Neural progenitor cell (in vitro differentiated cells): ENCODE measurements at places on chromosomes 16 and 17. TPM values are rescaled to one million over a fixed set of nuclear protein-coding genes. Genes with fewer than 3 reads are reported as not detected.

DNA sequence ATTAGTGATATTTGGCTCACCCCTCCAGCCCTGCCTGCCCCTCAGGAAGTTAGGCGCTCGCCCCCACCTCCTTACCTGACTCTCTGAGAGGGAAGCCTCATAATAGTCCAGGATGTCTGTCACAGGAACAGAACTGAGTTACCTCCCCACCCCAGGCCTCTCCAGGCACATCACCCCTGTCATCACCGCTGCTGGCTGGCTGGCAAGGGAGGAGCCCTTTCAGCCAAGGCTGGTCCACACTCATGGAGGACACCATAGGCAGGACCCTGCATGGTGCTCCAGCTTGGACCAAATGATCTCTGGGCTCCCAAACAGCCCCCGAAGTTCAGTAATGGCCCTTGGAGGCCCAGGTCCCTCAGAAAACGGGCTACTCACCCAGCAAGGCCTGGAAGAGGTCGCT lies 1.5 kb downstream of the DLG4 start:
- DNase-seq: no peak
- no peaks in the 10 kb centered on the region for H3K36me3 ChIP-seq
- H3K27me3 ChIP-seq: no peaks in the 10 kb centered on the region

GRCh38 chr16:51407921-51408320 lies 256.9 kb upstream of the SALL1 start:
- no peaks in the 10 kb centered on the region for H3K36me3 ChIP-seq
- H3K27me3 ChIP-seq: no peaks in the 10 kb centered on the region
- peaks cover 19% of the 10 kb centered on the region for H3K4me1 ChIP-seq
- H3K4me3 ChIP-seq: no peak overlapping the region

GRCh38 chr17:79395545-79395944 lies 215.3 kb downstream of the RBFOX3 start:
- no peak overlapping the region for H3K27ac ChIP-seq
- DNase-seq: no peak
- H3K36me3 ChIP-seq: no peaks in the 10 kb centered on the region
- H3K4me1 ChIP-seq: peaks cover 21% of the 10 kb centered on the region

DNA sequence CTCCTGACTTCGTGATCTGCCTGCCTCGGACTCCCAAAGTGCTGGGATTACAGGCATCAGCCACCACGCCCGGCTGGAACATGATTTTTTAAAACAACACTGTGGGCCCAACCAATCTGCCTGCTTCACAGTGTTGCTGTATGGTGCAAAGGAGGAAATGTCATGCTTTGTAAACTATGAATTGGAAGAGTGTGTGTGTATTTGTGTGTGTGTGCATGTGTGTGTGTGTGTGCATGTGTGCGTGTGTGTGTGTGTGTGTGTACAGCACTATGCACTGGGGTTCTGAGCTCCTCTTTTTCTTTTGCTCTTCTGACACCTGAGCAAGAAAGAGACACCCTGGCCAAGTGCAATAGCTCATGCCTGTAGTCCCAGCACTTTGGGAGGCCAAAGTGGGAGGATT lies 14.5 kb upstream of the CNOT1 start:
- H3K36me3 ChIP-seq: no peaks in the 10 kb centered on the region
- H3K27me3 ChIP-seq: no peaks in the 10 kb centered on the region
- no peak for DNase-seq
- H3K4me1 ChIP-seq: peaks cover 6% of the 10 kb centered on the region
- no peak overlapping the region for H3K4me3 ChIP-seq

GRCh38 chr17:63447471-63448009 lies 1.4 kb upstream of the CYB561 start:
- no peak overlapping the region for H3K27ac ChIP-seq
- no peaks in the 10 kb centered on the region for H3K4me1 ChIP-seq
- peaks cover 37% of the 10 kb centered on the region for H3K27me3 ChIP-seq
- H3K36me3 ChIP-seq: no peaks in the 10 kb centered on the region

DNA sequence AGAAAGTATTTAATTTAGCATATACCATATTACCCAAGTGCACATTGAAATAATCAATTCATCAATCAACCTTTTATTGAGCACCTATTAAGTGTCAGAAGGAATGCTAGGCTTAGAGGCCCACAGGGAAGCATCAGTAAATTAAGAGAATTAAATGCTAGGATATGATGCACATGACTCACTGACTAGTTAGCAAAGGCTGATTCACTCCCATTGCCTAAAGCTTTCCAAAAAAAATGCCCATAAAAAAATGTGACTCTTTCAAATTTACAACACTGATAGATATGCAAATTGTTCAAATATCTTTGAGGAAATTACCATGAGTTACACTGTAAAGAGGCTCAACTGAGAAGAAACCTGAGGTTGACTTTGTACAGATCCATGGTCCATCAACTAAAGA lies 883.3 kb downstream of the CDH11 start:
- H3K4me1 ChIP-seq: no peaks in the 10 kb centered on the region
- H3K36me3 ChIP-seq: no peaks in the 10 kb centered on the region
- DNase-seq: no peak
- H3K27ac ChIP-seq: no peak overlapping the region

- no peak overlapping the region for H3K27ac ChIP-seq
- no peaks in the 10 kb centered on the region for H3K27me3 ChIP-seq
- peak; percentile 63 for DNase-seq
- H3K4me1 ChIP-seq: peaks cover 17% of the 10 kb centered on the region
- no peak overlapping the region for H3K4me3 ChIP-seq
Measured at GRCh38 chr16:50509521-50510341, 38.5 kb upstream of the NKD1 start.

- peaks cover 17% of the 10 kb centered on the region for H3K27me3 ChIP-seq
- H3K4me1 ChIP-seq: peaks cover 6% of the 10 kb centered on the region
- H3K4me3 ChIP-seq: peak overlapping the region; percentile 87
- no peaks in the 10 kb centered on the region for H3K36me3 ChIP-seq
- no peak overlapping the region for H3K27ac ChIP-seq
Measured at GRCh38 chr17:81909966-81910839, 996 bp downstream of the PCYT2 start.

DNA sequence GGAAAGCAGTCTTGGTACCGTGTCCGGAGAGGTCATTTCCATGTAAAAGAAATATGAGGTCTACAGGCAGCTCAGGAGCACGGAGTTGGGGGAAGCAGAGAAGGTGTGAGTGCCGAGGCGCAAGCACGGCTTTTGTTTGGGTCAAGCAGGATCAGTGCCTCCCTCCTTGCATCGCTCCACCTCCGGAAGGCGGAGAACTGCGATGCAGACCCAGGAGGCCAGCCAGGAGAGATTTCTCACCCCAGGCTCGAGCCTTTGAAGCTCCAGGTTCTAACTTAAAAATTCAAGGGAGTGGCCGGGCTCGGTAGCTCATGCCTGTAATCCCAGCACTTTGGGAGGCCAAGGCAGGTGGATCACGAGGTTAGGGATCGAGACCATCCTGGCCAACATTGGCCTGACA lies 25.0 kb downstream of the NAA60 start:
- DNase-seq: no peak
- no peaks in the 10 kb centered on the region for H3K36me3 ChIP-seq
- peak overlapping the region; percentile 80 for H3K27ac ChIP-seq
- H3K27me3 ChIP-seq: no peaks in the 10 kb centered on the region

- no peaks in the 10 kb centered on the region for H3K36me3 ChIP-seq
- H3K4me1 ChIP-seq: peaks cover 10% of the 10 kb centered on the region
- no peak overlapping the region for H3K4me3 ChIP-seq
- DNase-seq: peak; percentile 61
Measured at GRCh38 chr16:68627951-68628425, 17.1 kb upstream of the CDH3 start.

DNA sequence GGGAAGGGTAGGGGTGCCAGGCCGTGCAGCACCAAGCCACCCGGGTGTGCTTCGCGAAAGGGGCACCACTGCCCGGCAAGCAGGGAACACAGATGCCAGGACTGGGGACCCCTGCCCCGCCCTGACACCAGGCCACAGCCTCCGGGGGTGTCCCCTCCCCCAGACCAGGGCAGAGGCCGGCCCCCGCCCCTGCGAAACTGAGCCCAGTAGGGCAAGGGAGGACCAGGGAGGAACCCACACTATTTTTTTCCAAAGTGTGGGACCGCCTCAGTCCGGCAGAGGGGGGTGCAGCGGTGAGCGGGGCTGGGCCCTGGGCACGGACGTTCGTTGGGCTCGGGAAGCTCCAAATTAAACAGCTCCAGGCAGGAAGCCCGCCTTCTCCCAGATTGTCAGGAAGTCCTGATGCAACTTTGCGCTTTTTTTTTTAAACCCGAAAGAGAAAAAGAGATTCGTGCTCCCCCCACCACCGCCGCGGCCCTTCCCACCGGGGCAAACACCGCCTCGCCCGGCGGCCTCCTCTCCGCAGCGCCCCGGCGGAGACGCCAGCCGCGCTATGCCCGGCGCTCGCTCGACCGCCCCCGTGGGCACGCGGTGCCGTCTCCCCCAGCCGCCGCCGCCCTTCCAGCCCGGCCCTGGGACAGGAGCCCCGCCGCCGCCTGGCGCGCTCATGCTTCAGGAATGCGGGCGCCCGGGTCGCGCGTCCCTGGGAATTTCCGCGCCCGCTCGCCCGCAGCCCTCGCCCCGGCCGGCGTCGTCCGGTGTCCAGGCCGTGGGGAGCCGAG lies 755 bp downstream of the PIEZO1 start:
- peaks cover 39% of the 10 kb centered on the region for H3K27me3 ChIP-seq
- peak; percentile 86 for DNase-seq
- no peak overlapping the region for H3K27ac ChIP-seq
- no peaks in the 10 kb centered on the region for H3K36me3 ChIP-seq
- no peaks in the 10 kb centered on the region for H3K4me1 ChIP-seq

GRCh38 chr16:21205303-21205702 lies 6.1 kb downstream of the ZP2 start:
- DNase-seq: no peak
- no peak overlapping the region for H3K4me3 ChIP-seq
- H3K27ac ChIP-seq: no peak overlapping the region
- H3K4me1 ChIP-seq: no peaks in the 10 kb centered on the region

- no peaks in the 10 kb centered on the region for H3K27me3 ChIP-seq
- H3K27ac ChIP-seq: no peak overlapping the region
- no peaks in the 10 kb centered on the region for H3K36me3 ChIP-seq
- peaks cover 11% of the 10 kb centered on the region for H3K4me1 ChIP-seq
Measured at GRCh38 chr17:205817-206216, 24.4 kb upstream of the DOC2B start.

DNA sequence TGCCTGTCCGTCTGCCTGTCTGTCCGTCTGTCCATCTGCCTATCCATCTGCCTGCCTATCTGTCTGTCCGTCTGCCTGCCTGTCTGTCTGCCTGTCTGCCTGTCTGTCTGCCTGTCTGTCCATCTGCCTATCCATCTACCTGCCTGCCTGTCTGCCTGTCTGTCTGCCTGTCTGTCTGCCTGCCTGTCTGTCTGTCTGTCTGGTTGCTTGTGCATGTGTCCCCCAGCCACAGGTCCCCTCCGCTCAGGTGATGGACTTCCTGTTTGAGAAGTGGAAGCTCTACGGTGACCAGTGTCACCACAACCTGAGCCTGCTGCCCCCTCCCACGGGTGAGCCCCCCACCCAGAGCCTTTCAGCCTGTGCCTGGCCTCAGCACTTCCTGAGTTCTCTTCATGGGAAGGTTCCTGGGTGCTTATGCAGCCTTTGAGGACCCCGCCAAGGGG lies 5.6 kb downstream of the GCGR start:
- H3K4me1 ChIP-seq: peaks cover 6% of the 10 kb centered on the region
- no peak for DNase-seq
- H3K4me3 ChIP-seq: no peak overlapping the region
- no peak overlapping the region for H3K27ac ChIP-seq
- no peaks in the 10 kb centered on the region for H3K36me3 ChIP-seq

- no peak for DNase-seq
- H3K27me3 ChIP-seq: no peaks in the 10 kb centered on the region
- peaks cover 13% of the 10 kb centered on the region for H3K4me1 ChIP-seq
- H3K36me3 ChIP-seq: no peaks in the 10 kb centered on the region
- no peak overlapping the region for H3K27ac ChIP-seq
Measured at GRCh38 chr16:57616241-57616640, 12.2 kb upstream of the ADGRG1 start.

DNA sequence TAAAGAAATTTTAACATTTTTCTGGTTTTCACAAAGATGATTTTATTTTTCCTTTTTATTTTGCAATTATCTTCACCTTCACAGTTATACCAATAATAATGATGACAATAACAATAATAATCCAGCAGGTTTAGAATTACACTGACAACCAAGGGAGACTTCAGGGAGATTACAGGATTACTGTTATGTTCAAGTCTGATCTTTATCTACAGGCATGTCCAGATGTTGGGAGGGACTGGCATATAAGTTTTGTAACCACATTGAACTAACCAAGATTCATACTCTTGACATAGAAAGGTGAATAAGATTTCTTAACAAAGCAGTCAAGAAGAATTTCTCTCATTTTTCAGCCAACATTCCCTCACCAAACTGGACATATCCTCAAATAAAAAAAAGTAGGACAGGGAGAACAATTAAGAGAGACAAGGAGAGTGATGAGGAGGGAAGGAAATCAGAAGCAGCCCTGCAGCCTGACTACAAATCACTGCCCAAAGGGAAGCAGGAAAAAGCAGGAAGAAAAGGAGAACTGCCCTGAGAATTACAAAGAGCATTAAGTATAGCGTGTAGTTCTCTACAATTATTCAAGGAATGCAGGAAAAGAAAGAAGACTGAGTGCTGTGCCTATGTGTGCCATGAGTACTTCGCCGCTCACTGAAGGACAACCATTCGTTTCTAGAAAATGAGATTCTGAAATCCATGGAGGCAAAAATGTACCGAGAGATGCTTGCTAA lies 155.7 kb upstream of the C17orf78 start:
- H3K27me3 ChIP-seq: no peaks in the 10 kb centered on the region
- H3K4me3 ChIP-seq: no peak overlapping the region
- peak overlapping the region; percentile 46 for H3K27ac ChIP-seq
- H3K4me1 ChIP-seq: peaks cover 24% of the 10 kb centered on the region
- peaks cover 9% of the 10 kb centered on the region for H3K36me3 ChIP-seq

- no peaks in the 10 kb centered on the region for H3K27me3 ChIP-seq
- H3K36me3 ChIP-seq: no peaks in the 10 kb centered on the region
Measured at GRCh38 chr17:57889892-57890856, 40.3 kb upstream of the MRPS23 start.

DNA sequence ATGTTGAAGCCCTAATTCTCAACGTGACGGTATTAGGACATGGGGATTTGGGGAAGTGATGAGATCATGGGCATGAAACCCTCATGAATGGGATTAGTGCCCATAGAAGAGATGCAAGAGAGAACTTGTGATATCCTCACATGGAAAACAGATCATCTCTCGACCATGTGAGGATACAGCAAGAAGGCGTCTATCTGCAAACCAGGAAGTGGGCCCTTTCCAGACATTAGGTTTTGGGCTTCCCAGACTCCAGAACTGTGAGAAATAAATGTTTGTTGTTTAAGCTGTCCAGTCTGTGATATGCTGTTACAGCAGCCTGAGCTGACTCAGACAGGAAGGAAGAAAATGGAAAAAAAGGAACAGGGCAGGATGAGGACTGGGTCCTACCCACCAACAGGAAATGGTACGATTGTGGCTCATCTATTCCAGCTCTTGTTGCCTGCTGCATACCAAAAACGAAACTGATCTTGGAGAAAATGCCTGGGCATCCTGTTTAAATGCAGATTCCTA lies 21.9 kb upstream of the SSTR2 start:
- H3K36me3 ChIP-seq: no peaks in the 10 kb centered on the region
- peaks cover 7% of the 10 kb centered on the region for H3K4me1 ChIP-seq
- DNase-seq: no peak

Gene MPP3
- 6.1 and 7.0 TPM in 2 replicates for total RNA-seq

Gene PLA2G15
- 3.8 and 11.7 TPM in 2 replicates for total RNA-seq

Gene TUBB3
- 41.4 and 107 TPM in 2 replicates for total RNA-seq

Gene SOX9
- 10.6 and 12.7 TPM in 2 replicates for total RNA-seq

Gene HBA2
- total RNA-seq: not detected in 2 replicates

Gene HYDIN
- 4.0 and 5.9 TPM in 2 replicates for total RNA-seq

Gene GAS7
- total RNA-seq: 2.9 and 3.9 TPM in 2 replicates

Gene OR4D1
- total RNA-seq: 0.13 and 0.37 TPM in 2 replicates

Gene RAMP2
- 0.51 and 5.8 TPM in 2 replicates for total RNA-seq

Gene AANAT
- not detected in 2 replicates for total RNA-seq

Gene KRT33A
- not detected in 2 replicates for total RNA-seq

Gene PRPF8
- 119 and 173 TPM in 2 replicates for total RNA-seq

Gene KCNH6
- total RNA-seq: 0.03 TPM in 1 of 2 replicates, not detected in the other
